ENCODE measurements at places on chromosomes 5 and 9.

- no peak for DNase-seq
Measured at GRCh38 chr5:135324897-135325650, 74.0 kb downstream of the MACROH2A1 start.

DNA sequence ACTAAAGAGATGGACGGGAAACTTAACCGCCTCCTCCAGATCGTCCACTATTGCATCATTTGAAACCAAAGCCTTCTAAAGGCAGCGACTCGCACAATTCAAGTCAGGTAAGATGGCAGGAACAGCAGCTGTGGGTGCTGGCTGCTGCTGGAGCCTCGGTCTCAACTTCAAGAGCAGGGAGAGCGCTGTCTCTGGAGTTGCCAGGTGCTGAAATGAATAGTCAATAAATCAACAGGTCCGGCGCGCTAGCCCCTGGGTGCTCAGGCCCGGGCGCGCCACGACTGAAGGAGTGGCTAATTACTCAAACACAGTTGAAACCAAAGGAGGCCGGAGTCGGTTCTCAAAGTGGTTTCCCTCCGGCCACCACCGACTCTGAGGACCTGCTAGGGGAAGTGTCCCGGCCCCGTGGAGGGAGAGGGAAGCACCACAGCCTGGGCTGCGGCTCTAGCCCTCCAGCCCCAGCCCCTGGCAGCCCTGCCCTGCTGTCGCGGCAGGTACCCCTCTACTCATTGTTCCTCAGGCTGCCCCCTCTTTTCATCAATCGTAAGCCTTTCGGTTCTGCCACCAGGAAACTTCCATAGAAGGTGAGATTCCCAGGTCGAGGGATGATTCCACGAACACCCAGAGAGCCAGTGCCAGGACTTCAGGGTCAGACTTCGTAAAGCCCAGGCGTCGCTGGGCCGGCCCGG, 804 bp downstream of the TTC39B start:
- DNase-seq, result no peak

- DNase-seq, result no peak
Measured at GRCh38 chr9:105131981-105132380, 112.5 kb upstream of the SLC44A1 start.

DNA sequence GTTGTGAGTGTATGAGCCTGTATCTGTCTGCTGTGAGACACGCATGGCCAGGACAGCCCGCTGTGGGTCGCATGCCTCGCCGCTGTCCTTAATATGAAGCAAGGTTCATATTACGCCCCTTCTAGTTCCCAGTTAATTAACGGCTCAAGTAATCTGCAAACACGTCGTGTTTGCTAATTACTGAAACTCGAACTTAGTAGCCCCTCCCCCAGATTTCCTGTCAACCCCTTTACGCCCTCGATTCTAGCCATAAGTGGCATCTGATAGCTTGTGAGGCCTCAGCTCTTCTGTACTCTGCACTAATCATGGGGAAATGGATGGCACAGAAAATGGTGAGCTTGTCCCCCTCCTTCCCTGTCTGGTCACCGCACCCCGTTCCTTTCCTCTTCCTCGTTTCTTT, 116.9 kb upstream of the OTULINL start:
- no peak for DNase-seq

- no peak for DNase-seq
Measured at GRCh38 chr9:104915753-104916152, 12.2 kb downstream of the ABCA1 start.

- no peak for DNase-seq
Measured at GRCh38 chr9:91858213-91859030, 91.6 kb downstream of the ROR2 start.

- no peak for DNase-seq
Measured at GRCh38 chr9:69107771-69108170, 66.3 kb upstream of the TJP2 start.

DNA sequence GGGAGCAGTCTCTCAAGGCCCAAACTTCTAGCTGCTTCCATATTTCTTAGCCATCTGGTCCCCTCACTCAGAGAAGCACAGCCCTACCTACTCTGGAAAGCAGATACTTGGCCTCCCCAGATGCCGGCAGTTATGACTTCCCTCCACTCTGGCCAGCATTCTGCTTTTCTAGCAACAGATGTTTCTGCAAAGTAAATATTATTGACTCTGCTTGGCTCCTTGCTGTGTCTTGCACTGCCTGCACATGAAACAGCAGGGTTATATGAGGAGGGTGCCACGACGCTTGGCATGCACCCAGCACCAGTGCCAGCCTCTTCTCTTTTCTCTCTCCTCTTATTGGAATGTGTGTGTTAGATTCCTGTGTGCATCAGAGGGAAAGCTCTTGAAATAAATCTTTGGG, 99.7 kb downstream of the ARHGAP26 start:
- DNase-seq, result no peak

GRCh38 chr5:95932941-95933340, 28.7 kb downstream of the ELL2 start:
- DNase-seq, result no peak

DNA sequence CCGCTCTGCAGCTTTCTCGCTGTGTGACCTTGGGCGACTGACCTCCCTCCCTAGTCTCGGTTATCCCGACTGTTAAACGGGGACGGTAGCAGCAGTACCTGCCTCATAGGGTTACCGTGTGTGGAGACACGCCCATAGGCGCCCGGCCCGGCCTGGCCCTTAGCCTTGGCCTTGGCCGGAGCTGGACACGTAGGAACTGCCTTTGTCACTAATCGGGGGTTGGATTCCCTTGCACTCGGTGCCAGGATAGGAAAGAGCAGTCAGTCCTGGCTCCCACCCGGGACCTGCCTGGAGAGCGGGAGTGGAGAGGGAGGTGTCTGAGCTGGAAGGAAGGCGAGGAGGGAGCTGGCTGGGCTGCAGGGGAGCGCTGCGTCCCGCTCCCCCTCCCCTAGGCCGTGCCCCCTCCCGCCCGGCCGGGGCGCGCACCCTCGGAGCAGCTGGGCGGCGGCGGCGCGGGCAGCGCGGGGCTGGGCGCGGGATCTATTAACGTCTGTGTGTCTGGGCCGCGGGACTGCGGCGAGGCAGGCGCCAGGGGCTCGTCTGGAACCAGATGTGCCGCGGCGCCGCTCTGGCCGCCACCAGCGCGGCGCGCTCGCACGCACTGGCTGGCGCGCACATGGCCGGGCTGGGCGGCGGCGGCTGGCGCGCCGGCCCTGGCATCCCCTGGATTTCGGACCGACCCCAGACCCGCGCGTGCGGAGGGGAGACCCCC, 31.7 kb downstream of the PRRX2 start:
- DNase-seq, result no peak

GRCh38 chr9:35522187-35522586, 32.3 kb downstream of the RUSC2 start:
- no peak for DNase-seq

DNA sequence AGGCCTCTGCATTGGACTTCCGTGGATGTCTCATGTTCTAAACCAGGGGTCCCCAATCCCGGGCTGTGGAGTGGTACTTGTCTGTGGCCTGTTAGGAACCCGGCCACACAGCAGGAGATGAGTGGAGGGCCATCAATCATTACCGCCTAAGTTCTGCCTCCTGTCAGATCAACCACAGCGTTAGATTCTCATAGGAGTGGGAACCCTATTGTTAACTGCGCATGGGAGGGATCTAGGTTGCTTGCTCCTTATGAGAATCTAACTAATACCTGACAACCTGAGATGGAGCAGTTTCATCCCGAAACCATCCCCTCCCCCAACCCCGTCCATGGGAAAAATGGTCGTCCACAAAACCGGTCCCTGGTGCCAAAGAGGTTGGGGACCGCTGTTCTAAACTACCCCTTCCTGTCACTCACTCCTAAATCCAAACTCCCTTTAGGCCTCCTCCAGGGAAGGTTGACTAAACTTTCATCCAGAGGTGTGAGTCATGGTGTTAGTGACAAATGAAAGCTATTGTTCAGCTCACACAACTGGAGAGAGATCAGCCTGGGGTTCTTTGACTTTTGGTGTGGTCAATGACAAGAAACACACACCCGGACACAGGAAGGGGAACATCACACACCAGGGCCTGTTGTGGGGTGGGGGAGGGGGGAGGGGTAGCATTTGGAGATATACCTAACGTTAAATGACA, 9.5 kb downstream of the KCNV2 start:
- DNase-seq, result no peak

GRCh38 chr5:90598293-90598692, 39.7 kb downstream of the ADGRV1 start:
- DNase-seq, result no peak

GRCh38 chr5:1876660-1877064, 6.1 kb downstream of the IRX4 start:
- no peak for DNase-seq

GRCh38 chr5:146947181-146947941, 68.8 kb upstream of the PPP2R2B start:
- DNase-seq, result no peak

DNA sequence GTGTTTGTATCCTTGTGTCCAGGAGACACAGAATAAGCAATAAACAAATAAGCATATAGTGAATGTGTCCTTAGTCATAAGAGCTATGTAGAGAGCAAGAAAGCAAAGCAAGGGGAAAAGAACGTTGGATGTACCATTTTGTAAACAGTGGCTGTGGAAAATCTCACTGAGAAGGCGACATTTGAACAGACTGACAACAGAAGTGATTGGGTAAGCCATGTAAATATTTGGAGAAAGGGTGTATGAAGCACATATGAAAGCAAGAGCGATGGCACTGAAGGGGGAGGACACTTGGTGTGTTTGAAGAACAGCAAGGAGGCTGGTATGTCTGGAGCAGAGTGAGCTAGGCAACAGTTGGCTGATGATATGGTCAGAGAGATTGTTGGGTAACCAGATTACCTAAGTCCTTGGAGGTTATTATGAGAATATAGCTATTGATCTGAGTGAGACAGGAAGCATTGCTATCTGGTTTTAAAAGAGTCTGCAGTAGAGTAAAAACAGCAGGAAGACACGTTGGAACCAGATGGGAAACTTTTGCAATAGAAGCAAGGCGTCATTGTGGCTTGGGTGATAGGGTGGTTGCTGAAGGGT, 115.5 kb upstream of the IL7R start:
- no peak for DNase-seq

- DNase-seq, result no peak
Measured at GRCh38 chr5:137617528-137618205, 118.2 kb downstream of the KLHL3 start.

GRCh38 chr9:113150670-113151611, at the start of gene SLC31A2:
TSS of gene SLC31A2 (plus strand) at chr9:113151007. CDS start at chr9:113151075, 68 bp downstream.
- DNase-seq, result peak; percentile 68

- no peak for DNase-seq
Measured at GRCh38 chr5:176365351-176366231, at the start of gene ARL10. TSS of gene ARL10 (plus strand) at chr5:176365487. CDS start at chr5:176365564, 77 bp downstream.

DNA sequence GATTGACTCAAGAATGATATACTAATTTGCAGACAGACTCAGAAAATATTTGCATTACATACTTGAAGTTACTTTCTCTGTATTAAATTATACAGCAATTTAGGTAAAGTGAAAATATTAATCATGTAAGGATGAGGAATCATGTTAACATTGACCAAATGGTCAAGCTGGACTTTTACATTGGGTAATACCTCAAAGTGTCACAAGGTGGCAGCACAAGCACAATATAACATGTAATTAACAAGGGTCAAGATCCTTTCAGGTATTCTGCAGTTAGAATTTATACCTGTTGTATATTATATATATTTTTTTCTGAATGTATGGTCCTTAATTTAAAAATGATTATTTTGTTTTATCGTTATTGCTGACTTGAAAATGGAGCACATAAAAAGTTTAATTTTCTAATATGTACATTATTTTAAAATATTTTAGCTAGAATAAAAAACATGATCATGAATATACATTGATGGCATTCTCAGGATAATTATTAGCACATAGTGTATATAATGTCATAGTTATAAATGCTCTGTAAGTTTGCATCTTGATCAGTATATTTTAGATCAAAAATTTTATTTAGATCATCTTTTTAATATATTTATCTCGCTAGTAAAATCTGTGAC, 8.6 kb downstream of the HAPLN1 start:
- no peak for DNase-seq

DNA sequence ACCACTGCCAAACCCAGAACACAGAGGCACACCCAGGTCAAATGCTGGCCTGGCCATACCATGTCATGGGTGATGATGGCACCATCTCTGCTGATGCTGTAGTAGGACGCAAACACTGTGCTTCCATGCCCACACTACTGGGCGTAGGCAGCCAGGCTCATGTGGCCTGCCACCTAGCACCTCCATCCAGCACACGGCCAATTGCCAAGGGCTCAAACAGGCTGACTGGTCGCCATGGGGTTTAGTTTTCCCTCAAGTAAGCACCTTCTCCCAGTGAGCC, 39.4 kb downstream of the BICD2 start:
- DNase-seq, result no peak

- DNase-seq, result no peak
Measured at GRCh38 chr5:159833846-159834245, 82.4 kb upstream of the ADRA1B start.

- no peak for DNase-seq
Measured at GRCh38 chr5:153081385-153081784, 409.1 kb upstream of the GRIA1 start.

DNA sequence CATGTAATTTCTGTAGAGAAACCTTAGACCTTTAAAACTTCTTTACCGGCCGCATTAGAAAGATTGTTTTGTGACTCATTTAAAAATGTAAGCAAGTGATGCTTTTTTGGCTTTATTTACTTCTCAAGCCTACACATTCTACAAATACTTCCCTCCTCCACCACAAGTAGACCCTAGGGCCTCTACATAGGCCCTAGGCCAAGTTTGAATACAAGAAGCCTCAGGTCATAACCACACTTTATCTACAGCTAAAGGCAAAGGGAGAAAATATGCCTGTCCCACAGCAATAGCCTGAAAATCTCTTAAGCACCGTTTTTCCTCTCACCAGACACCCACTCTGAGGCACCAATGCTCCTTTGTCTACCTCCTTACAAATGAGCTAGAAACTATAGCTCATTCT, 53.9 kb downstream of the CSNK1A1 start:
- no peak for DNase-seq

DNA sequence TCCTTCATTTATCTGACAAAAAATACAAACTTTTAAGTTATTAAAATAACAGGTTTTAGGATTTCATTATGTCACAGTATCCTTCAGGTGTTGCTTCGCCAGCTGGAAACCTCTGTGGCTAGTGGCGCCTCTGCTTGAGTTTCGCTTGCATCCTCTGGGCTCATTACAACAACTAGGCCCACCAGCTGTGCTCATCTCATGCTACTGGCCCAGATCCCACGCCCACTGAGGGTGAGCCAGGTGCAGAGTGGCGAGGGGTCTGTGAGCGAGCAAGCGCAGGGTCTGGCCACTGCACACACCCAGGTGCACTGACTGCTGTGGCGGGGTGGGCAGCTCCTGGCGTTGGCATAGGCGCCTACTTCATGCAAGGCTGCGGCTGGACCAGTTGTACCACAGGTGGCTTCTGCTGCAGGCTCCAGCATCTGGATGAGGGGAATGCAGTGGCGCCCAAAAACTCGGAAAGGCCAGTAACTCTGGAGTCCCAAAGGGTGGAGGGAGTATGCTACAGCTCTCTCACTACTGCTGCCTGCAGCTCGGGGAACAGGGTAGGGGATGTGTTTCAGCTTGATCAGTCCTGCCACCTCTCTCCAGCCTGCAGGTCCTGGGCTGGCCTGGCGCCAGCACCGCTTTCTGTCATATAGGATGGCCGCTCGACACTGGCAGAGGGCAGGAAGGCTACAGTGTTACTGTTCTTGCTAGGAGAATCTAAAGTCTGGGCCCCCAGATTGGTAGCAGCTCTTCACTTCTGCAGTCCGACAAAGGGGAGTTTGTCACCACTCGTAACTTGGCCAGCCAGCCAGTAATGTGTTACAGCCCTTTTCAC, 452.1 kb downstream of the TUSC1 start:
- DNase-seq, result no peak

All from stimulated activated CD8-positive, alpha-beta memory T cell treated with anti-CD3 and anti-CD28 coated beads, Interleukin-4, amount 100 ng/mL, for 1 hour (primary cell).